ENCODE measurements at places on chromosomes 12 and 14.

GRCh38 chr12:62403031-62403430, 63.6 kb upstream of the MON2 start:
- DNase-seq = no peak

DNA sequence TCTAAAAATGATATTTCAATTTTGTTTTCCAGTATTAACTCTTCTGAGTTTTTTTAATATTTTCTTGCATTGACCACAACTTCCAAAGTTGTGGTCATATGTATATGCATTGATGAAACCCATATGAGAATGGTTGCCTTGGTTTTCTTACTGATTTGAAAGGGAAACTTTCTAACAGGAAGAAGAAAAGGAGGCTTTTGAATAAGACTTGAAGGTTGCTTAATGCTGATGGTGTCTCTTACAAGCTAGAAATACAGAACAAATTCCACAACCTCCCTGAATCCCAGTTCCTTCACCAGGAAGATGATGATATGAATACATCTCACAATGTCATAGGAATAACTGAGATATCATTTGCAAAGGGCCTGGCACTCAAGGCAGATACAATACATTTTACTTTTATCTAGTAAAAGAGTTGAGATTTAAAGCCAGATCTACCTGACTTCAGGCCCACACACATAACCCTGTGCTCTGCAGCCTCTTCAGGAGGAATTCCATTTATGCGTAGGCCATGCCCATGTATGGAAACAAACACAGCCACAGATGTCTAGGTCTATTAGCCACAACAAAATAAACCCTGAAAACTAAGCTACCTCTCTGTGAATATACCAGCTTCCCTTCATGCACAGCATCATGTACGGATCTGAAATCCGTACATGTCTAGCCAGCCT, 165.4 kb upstream of the PLEKHG7 start:
- no peak for DNase-seq

GRCh38 chr14:101087614-101088394, 184.3 kb upstream of the RTL1 start:
- no peak for DNase-seq

DNA sequence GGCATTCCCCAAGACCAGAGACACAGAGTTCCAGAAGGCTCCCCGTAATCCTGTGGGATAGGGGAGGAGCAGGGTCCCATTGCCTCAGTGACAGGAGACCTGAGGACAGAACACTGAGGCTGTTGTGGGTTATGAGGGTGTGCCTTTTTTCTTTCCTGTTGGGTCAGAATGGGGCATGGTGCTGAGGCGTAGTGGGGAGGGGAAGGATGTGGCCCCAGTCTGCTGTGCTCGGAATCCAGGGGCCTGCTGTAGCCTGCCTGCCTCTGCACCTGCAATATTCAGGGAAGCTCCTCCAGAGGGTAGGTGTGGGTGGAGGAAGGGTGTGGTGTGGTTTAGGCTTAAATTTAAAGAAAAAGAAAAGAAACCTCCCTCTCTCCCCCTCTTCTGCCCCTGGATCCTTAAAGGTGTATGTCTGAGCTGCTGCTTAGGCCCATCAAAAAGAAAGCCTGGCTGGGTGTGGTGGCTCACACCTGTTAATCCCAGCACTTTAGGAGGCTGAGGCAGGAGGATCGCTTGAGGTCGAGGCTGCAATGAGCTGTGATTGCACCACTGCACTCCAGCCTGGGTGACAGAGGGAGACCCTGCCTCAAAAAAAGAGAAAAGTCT, 18.7 kb downstream of the PLEKHG3 start:
- DNase-seq = peak; percentile 15

DNA sequence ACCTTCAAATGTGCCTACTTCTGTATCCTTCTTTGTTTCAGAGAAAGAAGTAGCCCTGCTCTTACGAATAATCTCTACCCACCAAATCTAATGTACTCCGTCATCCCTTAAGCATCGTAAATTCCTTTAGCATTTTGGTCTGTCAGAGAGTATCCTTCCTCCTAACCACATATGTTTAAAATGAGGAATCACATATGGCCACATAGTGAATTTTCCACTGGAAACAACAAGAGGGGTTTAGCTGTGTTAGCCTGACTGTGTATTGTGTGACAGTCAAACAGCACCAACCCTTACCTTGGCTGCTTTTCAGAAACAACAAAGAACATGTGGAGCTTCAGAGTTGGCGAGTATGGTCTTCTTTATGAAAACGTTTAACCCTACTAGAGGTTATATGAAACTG, 5.5 kb downstream of the LUM start:
- DNase-seq = no peak

GRCh38 chr14:73472185-73473114, 14.1 kb upstream of the NUMB start:
- peak; percentile 77 for DNase-seq

DNA sequence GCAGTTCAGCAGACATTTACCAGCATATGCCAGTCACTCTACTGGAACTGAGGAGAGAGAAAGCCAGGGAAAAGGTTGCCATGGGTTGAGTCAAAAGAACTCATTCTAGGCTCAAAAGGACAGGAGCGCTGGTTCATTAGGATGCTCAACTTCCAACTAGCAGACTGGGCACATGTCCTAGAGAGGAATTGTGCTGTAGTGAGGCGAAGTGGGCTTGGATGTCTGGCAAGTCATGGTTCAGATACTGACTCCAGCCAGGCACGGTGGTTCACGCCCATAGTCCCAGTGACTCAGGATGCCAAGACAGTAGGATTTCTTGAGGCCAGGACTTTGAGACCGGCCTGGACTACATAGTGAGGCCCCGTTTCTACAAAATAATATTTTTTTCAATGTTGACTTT, 281.5 kb downstream of the CACNA1C start:
- DNase-seq = no peak

DNA sequence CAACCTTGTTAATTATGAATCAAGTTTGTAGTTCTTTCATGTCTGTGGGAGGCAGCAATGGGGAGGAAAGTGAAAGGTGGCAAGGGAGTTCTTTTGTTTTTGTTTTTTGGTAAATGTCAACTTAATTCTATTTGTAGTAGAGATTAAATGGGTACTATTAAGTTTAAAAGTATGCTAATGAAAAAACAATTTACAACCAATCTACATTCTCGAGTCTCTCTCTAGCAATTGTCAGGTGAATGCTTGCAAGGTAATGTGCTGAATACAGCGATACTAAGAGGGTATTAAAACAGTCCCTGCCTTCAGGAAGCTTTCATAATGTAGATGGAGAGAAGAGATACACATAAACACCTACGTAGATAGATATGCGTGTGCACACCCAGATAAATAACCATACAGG, 1.6 kb upstream of the DACT1 start:
- DNase-seq = no peak

GRCh38 chr12:57148469-57149244, 1.2 kb upstream of the LRP1-AS start:
- no peak for DNase-seq

GRCh38 chr14:59148334-59148900, 40.0 kb upstream of the DAAM1 start:
- DNase-seq = no peak

DNA sequence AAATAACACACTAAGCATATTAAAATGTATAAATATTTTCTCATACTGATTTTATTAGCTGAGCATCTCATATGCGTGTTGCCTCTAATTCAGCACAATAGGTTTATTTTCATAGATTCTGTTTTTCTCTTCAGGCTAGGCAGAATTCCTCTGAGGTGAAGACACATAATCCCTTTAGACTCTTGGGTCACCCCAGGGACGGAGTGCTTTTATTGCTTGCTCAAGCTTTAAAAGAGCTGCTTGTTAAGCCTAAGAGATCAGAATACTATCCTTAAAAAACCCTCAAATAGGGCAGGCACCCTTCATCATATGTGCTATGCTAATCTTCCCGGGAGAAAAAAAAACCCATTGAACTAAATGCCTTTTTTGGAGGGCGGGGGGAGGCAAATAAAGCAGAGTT, 390.1 kb downstream of the KCNH5 start:
- no peak for DNase-seq

DNA sequence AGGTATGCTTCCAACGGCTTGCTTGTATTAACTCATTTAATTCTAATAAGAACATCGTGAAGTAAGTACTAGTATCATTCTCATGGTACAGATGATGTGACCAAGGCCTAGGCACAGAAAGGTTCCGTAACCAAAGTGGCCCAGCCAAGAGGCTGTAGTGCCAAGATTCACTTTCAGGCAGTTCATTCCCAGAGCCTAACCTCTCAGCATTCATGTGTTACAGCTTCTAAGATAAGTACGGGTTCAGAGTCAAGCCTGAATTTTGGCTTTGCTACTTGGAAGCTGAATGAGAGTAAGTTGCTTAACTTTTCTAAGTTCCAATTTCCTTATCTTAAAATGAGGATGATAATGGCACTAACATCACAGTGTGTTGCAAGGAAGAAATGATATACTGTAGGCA, 379.9 kb downstream of the AEBP2 start:
- no peak for DNase-seq

DNA sequence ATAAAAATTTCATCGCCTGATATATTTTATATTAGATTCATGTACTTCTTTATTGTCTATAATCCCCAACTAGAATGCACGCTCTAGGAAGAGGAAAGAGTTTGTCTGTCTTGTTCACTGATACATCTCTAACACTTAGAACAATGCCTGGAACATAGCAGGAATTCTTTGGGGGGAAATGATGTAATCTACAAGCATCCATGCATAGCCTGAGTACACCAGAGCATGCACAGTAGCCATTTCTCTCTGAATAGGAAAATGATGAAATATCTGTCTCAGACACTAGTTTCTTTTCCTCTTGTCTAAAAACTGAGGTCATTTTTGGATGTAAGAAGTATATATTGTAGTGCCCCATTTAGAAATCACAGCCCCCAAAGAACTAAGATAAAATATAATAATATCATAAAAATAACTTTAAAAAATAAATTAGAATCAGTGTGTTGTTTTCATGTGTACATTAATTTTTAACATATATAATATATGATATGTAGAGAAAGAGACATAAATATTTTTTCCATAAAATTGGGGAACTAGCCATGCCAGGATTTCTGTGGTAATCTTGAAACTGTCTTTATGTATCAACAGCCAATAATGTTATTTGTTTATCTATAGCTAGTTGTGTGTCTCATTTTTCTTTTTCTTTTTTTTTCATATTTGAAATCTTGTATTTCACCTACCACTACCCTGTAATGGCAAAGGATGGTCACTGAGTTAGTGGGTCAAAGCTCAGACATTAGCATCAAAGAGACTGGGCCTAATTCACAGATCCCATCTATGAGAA, 155.6 kb upstream of the TMCC3 start:
- DNase-seq = no peak

- no peak for DNase-seq
Observed at GRCh38 chr14:24133735-24134134, 2.3 kb upstream of the PSME1 start.

DNA sequence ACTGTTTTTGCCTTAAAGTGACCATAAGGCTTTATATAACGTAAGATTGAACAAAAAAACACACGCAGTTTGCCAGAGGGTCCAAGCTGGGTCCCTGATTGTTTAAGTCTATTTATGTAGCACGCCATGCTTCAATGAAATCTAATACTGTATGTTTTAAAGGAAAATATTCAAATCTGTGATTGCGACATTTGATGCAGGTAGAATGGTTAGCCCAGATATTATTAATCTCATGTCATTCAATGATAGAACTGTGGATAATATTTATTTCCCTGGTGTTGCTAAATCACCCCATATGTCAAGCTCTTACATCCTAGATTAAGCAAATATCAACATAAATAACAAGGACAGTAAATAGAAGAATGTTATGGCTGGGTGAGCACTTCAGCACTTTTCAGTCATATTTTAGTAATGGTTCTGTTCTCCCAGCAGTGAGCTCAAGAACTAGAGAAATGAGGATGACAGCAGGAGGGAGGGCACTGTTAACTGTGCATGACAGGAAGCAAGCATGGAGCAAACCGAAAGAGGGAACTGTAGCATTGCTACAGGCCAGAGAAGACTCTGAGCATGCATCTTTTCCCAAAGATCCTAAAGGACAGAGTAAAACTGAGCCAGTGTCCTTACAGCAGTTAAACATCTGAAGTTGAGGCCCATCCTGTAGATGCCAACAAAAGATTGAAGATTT, 465.7 kb upstream of the MGAT4C start:
- no peak for DNase-seq

- no peak for DNase-seq
Observed at GRCh38 chr12:14613718-14614117, 46.0 kb upstream of the PLBD1 start.

- peak; percentile 68 for DNase-seq
Observed at GRCh38 chr12:113048716-113049127, 7.8 kb upstream of the DTX1 start.

DNA sequence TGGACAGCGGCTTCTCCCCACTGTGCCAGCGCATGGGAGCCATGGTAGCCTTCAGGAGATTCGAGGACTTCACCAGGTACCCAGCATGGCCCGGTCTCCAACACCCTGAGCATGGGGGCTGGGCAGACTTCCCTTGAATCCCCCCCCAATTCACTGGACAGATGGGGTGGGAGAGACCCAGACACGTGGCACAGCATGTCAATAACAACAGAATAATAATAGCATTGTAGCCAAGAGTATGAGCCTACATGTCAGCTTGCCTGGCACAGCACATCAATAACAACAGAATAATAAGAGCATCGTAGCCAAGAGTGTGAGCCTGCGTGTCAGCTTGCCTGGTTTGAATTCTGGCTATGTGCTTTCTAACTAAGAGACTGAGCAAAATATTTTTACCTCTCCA, 76.4 kb downstream of the FOXN4 start:
- no peak for DNase-seq

- no peak for DNase-seq
Observed at GRCh38 chr12:68267892-68268396, 14.5 kb upstream of the IL22 start.

DNA sequence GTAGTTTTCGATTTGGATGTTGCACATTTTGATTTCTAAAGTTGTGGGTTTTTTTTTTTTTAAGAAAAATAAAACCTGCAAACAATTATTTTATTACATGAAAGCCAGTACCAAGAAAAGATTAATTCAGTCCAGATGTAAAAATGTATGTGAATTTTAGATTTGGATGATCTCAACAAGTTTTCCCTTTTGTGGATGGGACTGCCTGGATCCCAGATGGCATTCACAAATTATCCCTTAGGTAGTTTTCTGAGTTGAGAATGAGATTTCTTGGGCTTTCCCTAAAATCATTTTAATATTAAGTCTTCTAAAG, 2.8 kb downstream of the FRMD6 start:
- DNase-seq = no peak

Measured in Jurkat, Clone E6-1 (cell line).